ENCODE measurements at places on chromosomes 7 and 10.
A peak's percentile ranks its signal among the peaks of the same experiment; 100 is the strongest.

DNA sequence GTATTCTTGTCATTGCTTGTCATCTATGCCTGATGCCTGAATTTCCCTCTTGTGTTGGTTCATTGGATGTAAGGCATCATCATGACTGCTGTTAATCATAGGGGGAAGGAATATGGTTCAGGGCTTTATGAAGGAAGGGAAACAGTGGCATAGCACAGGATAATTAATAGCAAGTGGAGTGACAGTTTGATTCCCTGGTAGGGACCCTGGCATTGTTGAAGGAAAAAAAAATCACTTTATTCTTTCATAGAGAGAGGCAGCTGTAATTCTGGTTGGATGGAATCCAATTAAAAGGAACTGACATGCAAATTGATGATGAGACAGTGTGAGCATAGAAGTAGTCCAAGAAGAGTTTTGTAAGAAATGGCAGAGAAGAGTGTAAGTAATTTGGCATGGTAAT is 121.4 kb downstream of the AUTS2 start:
- no peak for DNase-seq

DNA sequence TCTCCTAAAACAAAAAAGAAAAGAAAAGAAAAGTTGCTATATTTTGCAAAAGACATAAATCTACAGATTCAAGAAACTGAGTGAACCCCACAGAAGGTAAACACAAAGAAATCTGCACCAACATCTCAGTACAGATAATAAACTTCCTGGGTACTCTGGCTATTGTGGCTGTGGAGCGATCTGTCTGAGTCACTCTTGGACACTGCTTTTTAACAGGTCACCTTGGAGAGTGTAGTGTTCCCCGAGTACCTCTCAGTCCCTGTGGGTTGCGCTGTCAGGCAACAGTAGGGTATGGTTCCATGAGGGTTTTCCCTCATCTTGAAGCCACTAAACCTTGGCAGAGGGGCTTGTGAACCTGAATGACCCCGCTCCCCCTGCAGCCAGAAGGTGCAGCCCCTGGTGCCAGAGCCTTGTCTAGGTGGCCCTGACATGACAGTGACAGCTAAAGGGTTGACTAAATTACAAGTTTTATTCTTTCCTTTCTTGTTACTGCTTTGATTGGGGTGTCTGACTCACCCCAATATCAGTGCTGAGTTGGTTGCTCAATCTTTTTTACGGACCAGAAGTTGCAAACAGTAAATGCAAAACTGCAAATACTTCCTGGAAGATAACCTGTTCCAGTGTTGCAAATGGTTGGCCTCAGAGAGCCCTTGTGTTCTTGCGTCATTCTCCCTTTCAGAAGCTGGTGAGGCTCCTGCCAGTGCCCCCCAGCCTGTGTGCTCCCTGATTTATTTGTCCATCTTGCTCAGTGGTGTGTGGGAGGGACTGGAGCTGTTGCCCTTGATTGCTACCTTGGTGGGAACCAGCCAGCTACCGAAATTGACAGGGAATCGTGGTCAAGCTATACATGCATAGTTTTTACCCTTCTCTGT is 30.6 kb downstream of the POR start:
- no peak for DNase-seq

DNA sequence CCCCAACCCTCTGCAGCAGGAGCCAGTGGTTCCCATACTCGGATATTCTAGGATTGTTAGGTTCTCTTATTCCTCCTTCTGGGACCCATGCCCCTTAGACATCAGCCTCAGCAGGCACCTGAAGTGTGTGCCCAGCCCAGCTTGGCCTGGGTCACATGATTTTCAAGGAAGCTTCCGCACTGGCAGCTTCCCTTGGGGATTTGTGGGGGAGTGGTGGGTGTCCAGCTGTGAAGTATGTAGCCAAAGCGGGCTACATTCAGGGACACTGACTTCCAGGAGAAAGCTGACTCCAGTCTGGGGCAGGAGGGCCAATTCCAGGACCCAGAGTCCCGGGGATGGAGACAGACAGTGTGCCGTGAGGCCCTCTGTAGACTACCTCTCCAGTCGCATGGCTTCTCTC is 1.3 kb downstream of the LDB1 start:
- peak; percentile 30 for DNase-seq

- DNase-seq: no peak
These were observed 7.5 kb upstream of the ARHGAP22 start for GRCh38 chr10:48612236-48612943.

GRCh38 chr10:112120491-112120890 is 63.1 kb downstream of the GPAM start:
- DNase-seq: no peak

GRCh38 chr10:133225707-133226191 is 4.3 kb upstream of the UTF1 start:
- DNase-seq: peak; percentile 12

GRCh38 chr7:116697761-116698160 is 25.8 kb downstream of the MET start:
- no peak for DNase-seq

DNA sequence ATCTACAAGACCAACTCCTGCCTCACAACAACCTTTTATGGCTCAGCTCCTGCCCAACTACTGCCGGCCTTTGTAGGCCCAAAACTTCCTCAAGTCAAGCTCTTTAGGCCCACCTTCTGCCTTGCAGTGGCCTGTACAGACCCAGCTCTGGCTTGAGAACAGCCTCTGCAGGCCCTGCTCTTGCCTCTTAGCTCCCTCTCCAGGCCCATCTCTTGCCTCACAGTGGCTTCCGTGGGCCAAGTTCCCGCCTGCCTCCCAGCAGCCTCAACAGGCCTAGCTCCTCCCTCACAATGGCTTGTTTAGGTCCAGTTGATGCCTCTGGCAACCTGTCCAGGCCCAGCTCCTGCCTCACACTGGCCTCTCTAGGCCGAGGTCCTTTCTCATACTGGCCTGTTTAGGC is 32.4 kb upstream of the VKORC1L1 start:
- DNase-seq: no peak

DNA sequence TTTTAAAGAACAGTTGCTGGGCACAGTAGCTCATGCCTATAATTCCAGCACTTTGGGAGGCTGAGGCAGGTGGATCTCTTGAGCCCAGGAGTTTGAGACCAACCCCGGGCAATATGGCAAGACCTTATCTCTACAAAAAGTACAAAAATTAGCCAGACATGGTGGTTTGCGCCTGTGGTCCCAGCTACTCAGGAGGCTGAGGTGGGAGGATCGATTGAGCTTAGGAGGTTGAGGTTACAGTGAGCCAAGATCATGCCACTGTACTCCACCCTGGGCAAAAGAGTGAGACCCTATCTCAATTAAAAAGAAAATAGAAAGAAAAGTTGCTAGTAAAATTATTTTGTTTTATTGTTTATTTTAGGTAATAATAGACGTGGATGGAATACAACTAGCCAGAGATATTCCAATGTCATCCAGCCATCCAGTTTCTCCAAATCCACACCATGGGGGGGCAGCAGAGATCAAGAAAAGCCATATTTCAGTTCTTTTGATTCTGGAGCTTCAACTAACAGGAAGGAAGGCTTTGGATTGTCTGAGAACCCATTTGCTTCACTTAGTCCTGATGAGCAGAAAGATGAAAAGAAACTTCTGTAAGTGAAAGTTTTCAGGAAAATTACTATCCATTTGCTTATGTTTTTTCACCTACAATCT is 3.0 kb downstream of the NUP42 start:
- peak; percentile 83 for DNase-seq

DNA sequence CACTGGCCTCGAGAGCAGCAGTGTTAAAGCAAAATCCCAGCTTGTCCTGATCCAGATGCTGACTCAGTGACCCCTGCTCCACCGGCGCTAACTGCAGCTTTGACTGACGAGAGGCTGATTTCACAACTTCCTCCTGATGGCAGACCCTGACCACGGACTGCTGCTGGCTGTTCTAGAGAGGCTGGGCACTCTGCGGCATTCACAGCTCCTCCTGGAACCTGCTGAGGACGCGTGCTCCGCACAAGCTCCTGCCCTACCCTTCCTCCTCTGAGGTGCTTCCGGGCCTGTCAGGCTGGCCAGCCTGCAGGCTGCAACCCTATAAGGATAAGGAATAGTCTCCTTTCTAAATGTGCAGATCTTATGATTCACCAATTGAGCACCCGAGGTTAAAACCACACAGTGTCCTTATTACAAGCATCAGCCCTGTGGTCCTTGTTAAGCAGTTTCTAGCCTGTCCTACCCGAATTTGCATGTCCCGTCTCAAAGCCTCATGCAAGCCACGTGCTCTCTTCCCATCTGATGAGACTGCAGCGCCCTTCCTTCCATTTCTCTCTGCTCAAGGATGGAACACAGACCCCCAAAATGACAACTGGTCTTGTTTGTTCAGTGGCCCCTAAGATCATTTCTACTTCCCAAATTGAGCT is 35.5 kb upstream of the NCAPG2 start:
- DNase-seq: no peak

DNA sequence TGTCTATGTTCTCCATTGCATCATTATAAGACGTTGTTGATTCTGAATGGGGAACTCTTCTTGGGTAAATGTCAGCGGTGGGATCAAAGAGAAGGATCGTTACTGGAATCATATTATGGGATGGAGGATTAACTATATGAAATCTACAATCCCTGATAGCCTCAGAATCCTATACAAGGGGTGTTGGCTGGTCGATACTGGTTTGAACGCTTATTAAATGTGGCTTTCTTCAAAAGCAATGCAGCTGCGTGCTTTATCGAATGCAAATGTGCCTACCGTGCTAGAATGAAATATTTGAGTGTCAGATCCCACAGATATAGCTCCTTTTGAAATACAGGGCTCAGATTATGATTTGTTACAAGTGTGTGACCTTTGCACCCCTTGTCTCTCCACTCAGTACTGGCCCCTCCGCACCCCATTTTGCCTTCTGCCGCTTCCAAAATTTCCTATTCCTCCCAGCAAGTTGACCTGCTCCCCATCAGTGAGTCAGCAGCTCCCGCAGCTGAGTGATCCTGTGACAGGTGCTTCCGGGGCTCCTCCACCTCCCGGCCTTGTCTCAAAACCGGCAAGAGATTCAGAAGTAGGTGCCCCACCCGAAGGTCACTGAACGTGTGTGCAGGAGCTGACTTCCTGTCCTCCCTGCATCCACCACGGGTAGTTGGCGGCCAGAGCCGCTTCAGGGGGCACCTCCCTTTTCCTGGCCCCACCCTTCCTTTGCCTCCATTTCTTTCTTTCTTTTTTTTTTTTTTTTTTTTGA is 76.6 kb downstream of the PTPRE start:
- no peak for DNase-seq

DNA sequence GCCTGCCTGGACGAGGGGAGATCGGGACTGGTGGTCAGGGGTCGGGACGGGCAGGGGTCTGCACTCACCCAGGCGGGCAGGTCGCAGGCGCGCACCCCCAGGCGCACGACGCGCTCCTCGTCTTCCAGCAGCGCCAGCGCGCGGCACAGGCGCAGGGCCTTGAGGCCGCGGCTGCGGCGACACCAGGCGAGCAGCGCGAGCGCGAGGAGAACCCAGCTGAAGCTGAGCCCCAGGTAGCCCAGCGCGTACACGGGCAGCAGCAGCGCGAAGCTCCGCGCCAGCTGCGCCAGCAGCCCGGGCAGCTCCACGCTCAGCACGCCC is 328 bp downstream of the ESYT2 start:
- DNase-seq: peak; percentile 53

DNA sequence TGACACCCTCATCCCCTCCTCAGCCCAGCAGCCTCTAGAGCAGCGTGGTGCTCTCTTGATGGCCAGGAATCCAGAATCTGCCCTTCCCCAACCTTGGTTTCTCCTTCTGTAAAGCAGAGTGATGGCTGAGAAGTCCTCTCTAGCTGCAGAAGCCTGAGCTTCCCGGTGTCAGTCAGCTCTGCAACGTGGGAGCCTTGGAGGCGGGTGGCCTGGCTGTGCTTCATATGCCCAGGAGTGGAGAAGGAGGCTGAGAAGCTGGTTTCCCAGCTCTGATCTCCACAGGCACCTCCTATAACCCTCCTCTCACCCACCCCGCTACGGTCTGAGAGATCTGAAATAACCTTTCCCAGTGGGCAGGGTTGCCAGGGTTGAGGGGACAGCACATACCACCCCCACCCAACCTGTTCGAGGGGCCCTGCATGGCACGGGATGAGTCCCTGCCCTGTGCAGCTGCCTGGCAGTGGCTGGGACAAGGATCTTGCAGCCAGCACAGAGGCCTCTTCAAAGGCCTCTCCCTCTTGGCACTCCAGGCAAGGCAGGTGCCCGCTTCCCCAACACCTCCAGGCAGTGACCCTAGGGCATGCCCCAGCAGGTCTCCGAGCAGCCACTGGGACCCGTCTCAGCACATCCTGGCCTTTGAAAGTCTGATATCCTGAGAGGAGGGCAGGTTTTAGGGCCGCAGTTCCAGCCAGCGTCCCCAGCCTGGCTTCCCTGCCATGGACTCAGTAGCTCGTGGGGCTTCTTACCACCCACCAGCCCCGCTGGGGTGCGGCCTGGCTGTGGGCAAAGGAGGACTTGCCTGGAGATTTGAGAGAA is 18.3 kb upstream of the SLC29A3 start:
- DNase-seq: no peak

DNA sequence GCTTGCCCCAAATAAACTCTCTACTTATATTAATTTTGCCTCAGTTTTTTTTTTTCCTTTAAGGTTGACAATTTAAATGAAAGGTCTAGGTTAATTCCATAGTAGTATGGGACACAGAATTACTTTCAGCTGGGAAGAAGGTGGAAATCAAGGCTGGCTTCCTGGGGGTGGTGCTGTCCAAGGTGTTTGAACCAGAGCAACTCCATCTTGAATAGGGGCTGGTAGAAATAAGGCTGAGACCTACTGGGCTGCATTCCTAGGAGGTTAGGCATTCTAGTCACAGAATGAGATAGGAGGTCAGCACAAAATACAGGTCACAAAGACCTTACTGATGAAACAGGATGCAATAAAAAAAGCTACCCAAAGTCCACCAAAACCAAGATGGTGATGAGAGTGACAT is 1190.8 kb upstream of the AUTS2 start:
- DNase-seq: no peak

DNA sequence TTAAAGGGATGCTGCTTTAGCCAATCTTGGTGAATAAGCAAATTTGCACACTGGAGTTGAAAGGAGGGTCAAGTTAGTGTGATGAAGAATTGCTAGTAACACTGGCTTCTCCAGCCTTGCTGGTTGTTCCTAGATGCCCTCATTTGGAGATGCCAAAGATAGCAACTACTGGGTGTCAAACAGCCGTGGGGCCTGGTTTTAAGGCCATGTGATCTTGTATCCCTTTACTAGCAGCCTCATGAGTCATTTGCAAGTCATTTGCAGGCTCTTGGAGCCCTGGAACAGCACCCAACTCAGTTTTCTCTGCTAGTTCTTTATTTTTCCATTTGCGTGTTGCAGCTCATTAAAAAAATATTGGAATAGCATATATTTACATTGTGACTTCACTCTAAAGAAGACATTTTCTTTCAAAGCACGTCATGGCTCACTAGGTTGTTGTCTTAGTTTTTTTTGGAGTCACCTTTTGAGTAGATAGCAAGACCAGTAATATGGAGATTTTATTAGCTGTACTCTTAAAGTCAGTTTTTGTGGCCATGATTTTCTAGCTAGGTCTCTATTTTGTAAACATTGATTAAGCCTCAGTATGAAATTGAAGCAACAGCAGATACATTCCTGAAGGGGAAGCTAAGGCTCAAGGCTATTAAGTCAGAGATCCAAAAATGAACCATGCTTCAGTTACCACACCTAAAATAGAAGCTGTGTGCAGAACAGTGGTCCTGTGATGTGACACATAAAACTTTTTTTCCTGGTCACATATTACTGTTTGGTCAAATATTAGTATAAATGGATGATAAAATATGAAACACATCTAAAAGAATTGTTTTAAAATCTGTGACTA is 1.3 kb downstream of the LSMEM1 start:
- DNase-seq: no peak

GRCh38 chr7:118041251-118041878 is 142.6 kb upstream of the LSM8 start:
- DNase-seq: no peak

- DNase-seq: no peak
These were observed 14.0 kb downstream of the MET start for GRCh38 chr7:116686033-116686432.

- DNase-seq: no peak
These were observed 16.5 kb upstream of the SEPTIN7 start for GRCh38 chr7:35784332-35784731.
